ENCODE measurements at places on chromosomes 1 and 21.

- DNase-seq, result no peak
These were observed 38.3 kb upstream of the TARBP1 start for GRCh38 chr1:234517110-234517802.

GRCh38 chr1:111499026-111499785 is 4.2 kb downstream of the ADORA3 start:
- DNase-seq, result no peak

DNA sequence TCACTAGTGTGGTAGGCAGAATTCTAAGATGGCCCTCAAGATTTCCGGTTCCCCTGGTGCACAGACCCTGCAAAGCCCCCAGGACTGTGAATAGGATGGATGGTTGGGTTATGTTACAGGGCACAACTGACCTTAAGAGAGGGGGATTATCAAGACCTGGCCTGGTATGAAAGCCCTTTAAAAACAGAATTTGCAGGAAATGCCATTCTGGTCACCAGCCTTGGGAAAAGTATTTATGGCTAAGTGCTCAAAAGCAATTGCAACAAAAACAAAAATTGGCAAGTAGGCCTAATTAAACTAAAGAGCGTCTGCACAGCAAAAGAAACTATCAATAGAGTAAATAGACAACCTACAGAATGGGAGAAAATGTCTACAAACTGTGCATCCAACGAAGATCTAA is 144.7 kb upstream of the EDN2 start:
- DNase-seq, result no peak

DNA sequence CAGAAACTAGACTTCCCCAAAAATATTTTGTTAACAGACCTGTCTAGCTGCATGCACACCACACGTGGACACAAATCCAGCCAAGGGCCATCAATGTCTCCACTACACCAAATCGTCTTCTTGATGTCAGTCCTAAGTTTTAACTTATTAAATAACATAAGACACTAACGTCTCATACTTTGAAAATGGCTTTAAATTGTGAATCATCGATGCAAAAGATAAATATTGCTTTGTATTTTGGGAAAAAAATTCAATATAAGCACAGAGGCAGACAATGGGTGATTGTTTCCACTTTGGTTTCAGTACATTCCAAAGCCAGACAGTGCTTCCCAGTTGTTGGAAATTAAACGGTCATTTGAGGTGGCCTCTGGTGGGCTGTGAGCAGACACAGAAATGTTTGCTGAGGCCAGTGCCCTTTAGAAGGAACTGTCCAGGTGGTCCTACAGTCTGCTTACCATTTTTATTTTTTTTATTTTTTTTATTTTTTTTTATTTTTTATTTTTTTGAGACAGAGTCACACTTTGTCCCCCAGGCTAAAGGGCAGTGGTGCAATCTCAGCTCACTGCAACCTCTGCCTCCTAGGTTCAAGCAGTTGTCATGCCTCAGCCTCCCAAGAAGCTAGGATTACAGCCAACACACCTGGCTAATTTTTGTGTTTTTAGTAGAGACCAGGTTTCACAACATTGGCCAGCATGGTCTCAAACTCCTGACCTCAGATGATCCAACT is 1.8 kb upstream of the KIAA2013 start:
- DNase-seq, result no peak

DNA sequence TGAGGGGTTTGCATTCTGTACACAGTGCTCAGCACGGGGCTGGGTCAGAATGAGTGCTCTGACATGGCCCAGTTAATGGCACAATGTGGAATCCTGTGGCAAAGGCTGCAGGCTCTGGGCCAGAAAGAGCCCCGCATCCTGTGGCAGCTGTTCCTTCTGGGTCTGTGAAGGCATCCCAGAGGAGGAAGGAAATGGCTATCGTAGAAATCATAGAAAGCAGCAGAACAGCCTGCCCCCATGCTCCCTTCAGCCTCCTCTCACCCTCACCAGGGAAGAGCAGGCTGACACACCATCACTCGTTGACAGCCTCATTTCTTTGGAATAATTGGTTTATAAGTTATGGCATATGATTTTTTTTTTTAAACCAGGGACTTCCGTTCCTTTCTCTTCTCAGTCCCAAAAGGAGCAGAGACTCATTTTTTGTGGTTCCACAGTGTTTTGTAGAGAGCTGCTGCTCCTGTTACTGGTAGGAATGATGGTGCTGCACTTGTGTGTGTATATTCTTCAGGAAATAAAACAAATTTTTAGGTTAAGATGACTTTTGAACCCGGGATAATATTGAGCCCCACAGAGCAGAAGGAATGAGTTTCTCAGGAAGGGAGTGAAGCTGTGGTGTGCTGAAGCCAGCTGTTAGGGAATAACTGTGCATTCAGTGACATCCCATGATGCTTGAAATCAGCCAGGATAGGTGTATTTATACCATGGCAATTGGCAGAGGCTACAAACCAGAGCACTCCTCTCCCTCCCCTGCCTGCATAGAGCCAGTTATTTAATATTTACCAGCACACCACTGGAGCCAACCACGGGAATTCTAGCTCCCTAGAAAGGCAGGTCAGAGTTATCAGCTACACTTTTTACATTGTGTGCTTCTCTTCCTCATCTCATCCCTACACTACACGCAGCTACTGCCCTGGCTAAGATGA is 32.0 kb downstream of the PLXNA2 start:
- DNase-seq, result no peak

DNA sequence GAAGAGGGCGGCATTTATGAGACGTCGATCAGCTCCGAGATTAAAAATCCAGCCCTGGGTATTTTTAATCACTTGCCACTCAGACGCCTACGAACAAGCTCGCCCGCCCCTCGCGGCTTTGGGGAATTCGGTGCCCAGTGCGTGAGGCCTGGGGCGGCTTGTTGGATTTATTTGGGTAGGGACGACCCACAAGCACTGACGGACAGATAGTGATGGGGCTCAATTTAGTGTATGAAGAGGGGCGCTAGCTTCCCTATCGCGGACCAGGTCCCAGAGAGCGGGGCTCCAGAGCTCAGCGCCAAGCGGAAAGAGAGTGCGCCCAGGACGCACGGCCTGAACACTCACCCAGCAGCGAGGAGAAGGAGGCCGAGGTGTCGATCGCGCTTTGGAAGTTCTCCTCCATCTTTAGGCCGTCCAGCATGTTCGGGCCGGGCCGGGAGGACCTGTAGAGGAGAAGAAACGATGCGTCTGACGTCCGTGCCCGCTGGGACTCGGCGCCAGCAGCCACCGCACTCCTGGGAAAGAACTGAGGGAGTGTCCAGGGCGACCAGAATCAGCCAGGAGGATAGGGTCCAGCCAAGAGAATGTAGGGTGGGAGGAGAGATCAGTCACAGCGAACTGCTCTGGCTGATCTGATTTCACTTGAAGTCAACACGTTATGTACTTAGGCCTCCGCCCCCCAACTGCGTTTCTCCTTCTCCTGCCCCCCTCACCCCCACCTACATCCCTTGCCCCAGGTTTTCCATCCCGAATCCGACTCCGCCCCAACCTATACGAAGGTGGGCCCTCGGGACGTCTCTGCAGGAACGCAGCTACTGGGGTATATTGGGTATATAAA is 1.2 kb downstream of the LMX1A start:
- no peak for DNase-seq

- DNase-seq, result no peak
These were observed 559 bp downstream of the SERTAD4 start for GRCh38 chr1:210233216-210233494.

- DNase-seq, result no peak
These were observed 2.2 kb downstream of the KRTAP19-1 start for GRCh38 chr21:30478004-30478403.

GRCh38 chr1:112794654-112795239 is 79.6 kb upstream of the PPM1J start:
- DNase-seq, result no peak

DNA sequence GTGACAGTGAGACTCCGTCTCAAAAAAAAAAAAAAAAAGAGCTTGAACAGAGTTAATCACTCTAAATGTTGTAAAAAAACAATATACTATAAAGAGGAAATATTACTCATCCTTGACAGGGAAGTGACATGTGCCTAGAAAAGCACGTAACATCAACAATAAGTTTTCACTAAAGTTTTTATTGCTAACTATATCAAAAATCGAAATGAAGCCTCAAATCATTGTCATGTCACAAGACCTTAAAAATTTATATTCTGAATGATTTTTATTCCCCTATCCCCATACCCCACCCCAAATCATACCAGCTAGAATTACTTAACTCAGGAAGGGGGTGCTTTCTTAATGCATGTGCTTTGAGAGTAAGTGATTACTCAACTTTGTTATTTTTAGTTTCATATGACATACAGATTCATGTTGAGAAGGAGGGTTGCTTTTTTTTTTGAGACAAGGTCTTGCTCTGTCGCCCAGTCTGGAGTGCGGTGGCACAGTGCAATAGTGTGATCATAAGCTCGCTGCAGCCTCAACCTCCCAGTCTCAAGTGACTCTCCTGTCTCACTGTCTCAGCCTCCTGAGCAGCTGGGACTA is 53.6 kb upstream of the MUTYH start:
- DNase-seq, result no peak

DNA sequence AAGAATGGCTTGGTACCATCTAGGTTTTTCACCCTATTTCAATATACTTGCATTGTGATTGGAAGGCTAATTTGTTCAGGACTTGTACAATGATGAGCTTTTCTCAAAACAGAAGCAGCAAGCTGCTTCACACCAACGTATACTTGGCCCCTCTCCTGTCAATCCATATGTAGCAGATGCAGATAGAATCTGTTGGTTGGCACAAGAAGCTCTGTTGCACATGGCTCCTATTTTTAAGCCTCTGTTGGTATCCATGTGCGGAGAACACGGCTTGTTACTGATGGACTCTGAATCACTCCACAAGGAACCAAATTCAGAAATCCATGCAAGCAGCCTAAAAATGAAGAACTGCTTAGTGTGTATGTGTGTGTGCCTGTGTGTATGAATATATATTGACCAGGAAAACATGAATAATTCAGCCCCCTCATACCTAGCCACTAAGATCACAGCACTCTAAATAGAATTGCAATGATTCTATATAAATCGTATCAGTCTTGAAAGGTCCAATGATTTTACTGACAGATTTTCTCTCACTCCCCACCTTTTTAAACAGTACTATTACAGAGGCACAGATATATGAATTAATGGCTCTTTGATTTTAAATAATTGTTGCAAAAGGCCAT is 258.4 kb upstream of the DPYD start:
- DNase-seq, result no peak

GRCh38 chr1:37258068-37258467 is 216.3 kb upstream of the ZC3H12A start:
- no peak for DNase-seq

DNA sequence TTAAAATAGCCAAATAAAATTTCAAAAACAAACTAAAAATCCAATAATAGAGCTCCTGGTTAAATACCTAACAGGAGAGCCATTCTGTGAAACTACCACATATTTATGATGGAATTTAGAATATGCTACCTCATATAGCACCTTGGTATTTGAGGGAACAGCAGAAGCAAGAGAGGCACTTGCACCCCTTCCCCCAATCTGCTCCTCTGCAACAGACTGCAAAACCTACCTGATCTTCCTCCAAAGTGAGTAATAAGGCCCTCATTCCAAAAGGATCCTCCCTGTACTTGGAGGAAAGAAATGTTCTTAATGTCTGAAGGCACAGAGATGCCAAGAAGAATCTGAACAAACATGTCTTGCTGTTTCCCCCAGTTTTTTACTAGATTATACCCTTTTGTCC is 28.1 kb upstream of the RNPC3 start:
- no peak for DNase-seq

DNA sequence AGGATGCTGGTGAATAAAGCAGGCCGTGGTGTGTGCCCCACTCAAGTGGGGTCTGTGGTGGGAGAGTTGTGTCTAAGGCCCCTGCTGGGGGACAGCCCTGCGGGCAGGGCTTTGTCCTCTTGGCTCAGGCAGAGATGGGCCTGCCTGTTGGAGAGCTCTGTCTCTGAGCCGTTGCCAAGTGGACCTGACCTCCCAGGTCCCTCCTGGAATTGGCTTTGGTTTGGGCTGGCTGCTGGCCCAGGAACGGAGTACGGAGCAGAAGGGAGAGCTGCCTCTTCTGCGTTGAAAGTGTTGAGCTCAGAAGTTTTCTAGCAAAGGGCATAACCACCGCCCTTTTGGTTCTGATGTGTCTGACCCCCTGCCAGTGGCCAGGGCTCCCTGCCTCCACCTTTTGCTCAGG is 153.9 kb downstream of the PEX14 start:
- DNase-seq, result no peak

DNA sequence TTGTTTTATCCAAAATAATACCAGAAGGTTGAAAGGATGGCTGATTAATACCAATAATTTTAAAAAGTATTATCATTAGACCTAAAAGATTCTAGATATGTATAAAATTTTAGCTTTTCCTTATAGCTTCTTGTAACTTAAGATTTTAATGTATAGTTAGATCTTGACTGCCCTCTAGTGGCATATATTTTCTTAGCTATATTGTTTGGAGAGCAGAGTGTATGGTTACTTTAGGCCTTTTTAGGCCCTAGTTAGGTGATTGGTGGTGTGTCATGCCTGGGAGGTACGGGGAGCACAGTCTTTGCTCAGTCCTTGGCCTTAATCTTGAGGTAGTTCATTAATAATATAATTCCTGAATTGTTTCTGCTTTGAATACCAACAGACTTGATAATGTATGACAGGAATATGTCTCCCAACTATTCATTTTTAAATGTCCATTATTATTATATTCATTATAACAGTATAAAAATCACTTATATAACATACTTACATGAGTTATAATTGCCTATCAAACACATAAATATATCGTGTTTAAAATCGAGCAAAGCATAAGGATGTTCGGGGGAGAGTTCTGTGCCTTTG is 328.4 kb downstream of the ZP4 start:
- no peak for DNase-seq

GRCh38 chr21:45670731-45671130 is 27.2 kb downstream of the PCBP3 start:
- no peak for DNase-seq

GRCh38 chr21:27269644-27270043 is 302.8 kb upstream of the ADAMTS5 start:
- no peak for DNase-seq

DNA sequence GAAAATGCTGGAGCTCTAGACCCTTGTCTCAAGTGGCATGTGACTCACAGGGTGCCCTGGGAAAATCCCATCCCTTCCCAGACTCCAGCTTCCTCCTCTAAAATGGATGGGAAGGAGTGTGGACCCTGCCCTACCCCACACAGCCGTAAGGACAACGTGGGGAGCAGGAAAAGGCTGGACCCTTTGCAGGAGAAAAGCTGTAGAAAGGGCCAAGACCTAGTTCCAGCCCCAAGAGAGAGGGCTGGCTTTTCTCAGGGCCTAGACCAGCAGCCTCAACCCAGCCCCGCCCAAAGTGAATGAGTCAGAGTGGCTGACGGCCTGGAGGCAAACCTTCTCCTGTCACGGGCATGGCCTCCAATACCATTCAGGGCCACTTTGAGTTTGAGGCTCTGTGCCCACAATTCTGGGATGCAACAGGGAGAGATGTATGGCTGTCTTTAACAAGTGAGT is 1.1 kb downstream of the LAMB3 start:
- DNase-seq, result peak; percentile 47

GRCh38 chr1:109849655-109850054 is 61.0 kb upstream of the CSF1 start:
- no peak for DNase-seq

DNA sequence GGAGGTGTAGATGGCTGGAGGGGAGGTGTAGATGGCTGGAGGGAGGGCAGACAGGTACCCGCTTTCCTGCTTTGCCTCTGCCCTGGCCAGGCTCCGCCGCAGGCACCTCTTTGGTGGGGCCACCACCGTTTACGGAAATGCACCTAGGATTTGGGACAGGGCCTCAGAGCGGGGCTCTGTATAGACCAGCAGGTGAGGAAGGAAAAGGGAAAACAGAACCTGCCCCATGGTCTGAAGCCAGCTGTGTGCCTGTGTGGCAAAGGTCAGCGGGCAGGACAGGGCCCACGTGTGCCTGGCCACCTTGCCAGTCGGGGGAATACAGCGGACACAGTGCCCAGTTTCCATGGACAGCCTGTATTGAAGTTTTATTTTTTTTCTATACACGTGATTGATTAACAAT is 12.1 kb upstream of the PTTG1IP start:
- no peak for DNase-seq

All from femur (tissue), 1 donor.